ENCODE measurements at places on chromosomes 7 and 10. TPM values are rescaled to one million over a fixed set of nuclear protein-coding genes. Genes with fewer than 3 reads are reported as not detected.

The CDC14C gene
- 0.07 TPM for total RNA-seq

The SCIN gene
- total RNA-seq: 3.2 TPM

The GIMAP8 gene
- total RNA-seq: not detected

The ATOH7 gene
- total RNA-seq: not detected

The SLC26A4 gene
- total RNA-seq: 0.68 TPM

The GIMAP2 gene
- 0.21 TPM for total RNA-seq

The SFRP4 gene
- total RNA-seq: not detected

The SKIDA1 gene
- total RNA-seq: 0.07 TPM

The TRIM74 gene
- 0.21 TPM for total RNA-seq
